ENCODE measurements at places on chromosomes 2 and 18. TPM values are rescaled to one million over a fixed set of nuclear protein-coding genes. Genes with fewer than 3 reads are reported as not detected.

Gene OSBPL6
- 11.8 TPM for total RNA-seq

Gene ARHGEF33
- 0.14 TPM for total RNA-seq

Gene ATP6V1B1
- 0.07 TPM for total RNA-seq

Gene POTEF
- total RNA-seq = 0.13 TPM

Gene INHA
- total RNA-seq = not detected

Gene ZC3H8
- 28.6 TPM for total RNA-seq

Gene SAG
- total RNA-seq = not detected

Gene COL4A4
- total RNA-seq = 0.93 TPM

Gene RIOK3
- 82.3 TPM for total RNA-seq

Gene EVA1A
- total RNA-seq = 53.2 TPM

Gene EML6
- total RNA-seq = 0.80 TPM

Gene DLX1
- not detected for total RNA-seq

Gene FBXO48
- total RNA-seq = 0.72 TPM

Gene MC2R
- not detected for total RNA-seq

Gene ACVR1C
- under 0.01 TPM for total RNA-seq

Gene UGT1A6
- total RNA-seq = not detected

Gene ING5
- 19.3 TPM for total RNA-seq

Gene MAPK4
- total RNA-seq = not detected

Gene PARD6G
- 1.6 TPM for total RNA-seq

Gene HOXD9
- not detected for total RNA-seq

Gene MSTN
- 0.07 TPM for total RNA-seq

Gene KCNG2
- not detected for total RNA-seq

Gene KCTD1
- total RNA-seq = 18.2 TPM

Gene TGFBRAP1
- 40.0 TPM for total RNA-seq

Gene ATOH8
- total RNA-seq = 5.4 TPM

Gene ANKRD30BL
- total RNA-seq = not detected

Gene TTC31
- total RNA-seq = 17.8 TPM

Gene SGPP2
- total RNA-seq = not detected

Gene DSEL
- 14.6 TPM for total RNA-seq

Gene GALNT14
- 2.4 TPM for total RNA-seq

Gene SRBD1
- 27.1 TPM for total RNA-seq

Gene DIPK1C
- not detected for total RNA-seq

Gene TEX51
- total RNA-seq = not detected

Gene KCNK3
- total RNA-seq = not detected

Gene TMEM37
- 2.4 TPM for total RNA-seq

Gene IL1RN
- not detected for total RNA-seq

Gene ALPP
- total RNA-seq = not detected

Gene RFTN2
- 6.5 TPM for total RNA-seq

Gene DUSP19
- 2.4 TPM for total RNA-seq

Gene TEX44
- not detected for total RNA-seq

Gene IL36RN
- total RNA-seq = not detected

Gene DYNAP
- total RNA-seq = not detected

Gene SCG2
- total RNA-seq = not detected

Gene ALK
- total RNA-seq = not detected

Gene CAPN14
- total RNA-seq = under 0.01 TPM

Gene TCF23
- total RNA-seq = not detected

Gene BBS5
- total RNA-seq = 6.3 TPM

Gene TUBA4B
- not detected for total RNA-seq

Gene DSC2
- total RNA-seq = 0.14 TPM

Gene LIMS4
- total RNA-seq = 11.6 TPM

Gene UBR3
- total RNA-seq = 73.7 TPM

Gene SERPINB7
- total RNA-seq = not detected

Gene RTP5
- not detected for total RNA-seq

Gene LRP2
- total RNA-seq = under 0.01 TPM

All from thoracic aorta endothelial cell (primary cell).